ENCODE measurements at places on chromosomes 6 and 20. TPM values are rescaled to one million over a fixed set of nuclear protein-coding genes. Genes with fewer than 3 reads are reported as not detected.
A peak's percentile ranks its signal among the peaks of the same experiment; 100 is the strongest.

The TRDN gene
- total RNA-seq: 217 TPM

- DNase-seq: no peak
These were observed 178.4 kb upstream of the SUPT3H start for GRCh38 chr6:45555981-45556771.

- DNase-seq: peak; percentile 92
These were observed at the start of gene LATS1 for GRCh38 chr6:149717588-149718458. Gene LATS1, minus strand, starts transcription at chr6:149718101. Its CDS starts 15,975 bp downstream, at chr6:149702126.

DNA sequence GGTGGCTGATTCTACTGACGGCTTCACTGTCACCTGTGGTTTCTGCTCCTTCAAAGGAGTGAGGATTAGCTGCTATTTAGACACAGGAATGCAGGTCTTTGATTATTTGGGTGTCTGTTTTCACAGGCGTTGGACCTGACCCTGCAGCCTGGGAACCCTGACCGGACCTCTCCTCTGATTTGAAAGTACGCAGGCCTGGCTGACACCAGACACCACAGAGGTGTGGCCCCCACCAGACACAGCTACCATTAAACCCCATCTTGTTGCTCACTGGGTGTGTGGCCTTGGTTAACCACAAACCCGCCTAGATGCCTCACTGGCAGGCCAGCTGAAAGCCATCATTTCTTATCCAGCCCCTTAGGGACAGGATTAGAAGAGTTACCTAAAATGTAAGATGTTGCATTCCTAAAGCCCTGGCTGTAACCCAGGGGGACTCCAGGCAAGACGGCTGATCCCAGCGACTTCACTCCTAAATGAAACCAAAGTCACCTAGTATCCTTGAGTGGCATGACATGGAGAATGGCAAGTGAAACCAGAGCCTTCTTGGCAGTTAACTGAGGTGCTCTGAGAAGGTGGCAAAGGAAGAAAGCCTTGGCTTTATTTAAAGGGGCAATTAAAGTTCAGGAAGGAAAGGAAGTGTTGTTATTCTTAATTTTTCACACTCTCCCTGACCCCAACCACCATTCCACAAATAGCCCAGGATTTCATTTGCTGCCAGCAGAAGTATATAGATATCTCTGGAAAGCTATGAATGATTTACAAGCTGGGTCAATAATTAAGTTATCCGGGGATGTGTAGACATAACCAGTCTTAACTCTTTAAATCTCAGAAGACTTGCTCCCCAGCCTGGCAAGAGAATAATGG, 169.9 kb downstream of the QRSL1 start:
- no peak for DNase-seq

DNA sequence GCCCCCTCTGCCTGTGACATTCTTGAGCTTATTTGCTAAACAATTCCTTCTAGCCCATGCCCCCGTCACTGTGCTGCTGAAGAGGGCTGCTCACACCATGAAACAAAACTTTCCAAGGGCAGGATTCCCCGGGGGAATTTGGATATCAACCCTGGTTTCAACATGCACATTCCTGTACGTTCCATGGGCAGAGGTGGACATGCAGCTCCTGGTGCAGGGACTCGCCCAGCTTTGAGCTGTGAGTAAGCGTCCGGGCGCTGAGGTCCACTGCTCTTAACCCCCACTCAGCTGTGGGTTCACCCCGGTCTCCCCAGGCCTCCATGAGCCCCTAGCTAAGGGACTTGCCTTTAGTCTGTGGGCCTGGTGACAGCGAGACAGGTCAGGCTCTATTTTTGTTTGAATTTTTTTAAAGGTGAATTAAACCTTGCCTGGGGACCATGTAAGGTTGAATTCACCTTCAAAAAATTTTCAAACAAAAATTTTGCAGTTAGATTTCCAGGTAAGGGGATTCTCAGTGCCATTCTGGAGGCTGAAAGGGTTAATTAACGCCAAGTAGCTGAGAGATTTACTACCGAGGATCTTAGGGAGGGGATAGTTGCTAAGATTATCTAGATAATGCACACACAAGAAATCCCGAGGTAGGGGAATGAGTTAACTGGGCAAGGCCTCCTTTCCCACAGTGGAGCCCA, 70.3 kb upstream of the SLC22A23 start:
- no peak for DNase-seq

DNA sequence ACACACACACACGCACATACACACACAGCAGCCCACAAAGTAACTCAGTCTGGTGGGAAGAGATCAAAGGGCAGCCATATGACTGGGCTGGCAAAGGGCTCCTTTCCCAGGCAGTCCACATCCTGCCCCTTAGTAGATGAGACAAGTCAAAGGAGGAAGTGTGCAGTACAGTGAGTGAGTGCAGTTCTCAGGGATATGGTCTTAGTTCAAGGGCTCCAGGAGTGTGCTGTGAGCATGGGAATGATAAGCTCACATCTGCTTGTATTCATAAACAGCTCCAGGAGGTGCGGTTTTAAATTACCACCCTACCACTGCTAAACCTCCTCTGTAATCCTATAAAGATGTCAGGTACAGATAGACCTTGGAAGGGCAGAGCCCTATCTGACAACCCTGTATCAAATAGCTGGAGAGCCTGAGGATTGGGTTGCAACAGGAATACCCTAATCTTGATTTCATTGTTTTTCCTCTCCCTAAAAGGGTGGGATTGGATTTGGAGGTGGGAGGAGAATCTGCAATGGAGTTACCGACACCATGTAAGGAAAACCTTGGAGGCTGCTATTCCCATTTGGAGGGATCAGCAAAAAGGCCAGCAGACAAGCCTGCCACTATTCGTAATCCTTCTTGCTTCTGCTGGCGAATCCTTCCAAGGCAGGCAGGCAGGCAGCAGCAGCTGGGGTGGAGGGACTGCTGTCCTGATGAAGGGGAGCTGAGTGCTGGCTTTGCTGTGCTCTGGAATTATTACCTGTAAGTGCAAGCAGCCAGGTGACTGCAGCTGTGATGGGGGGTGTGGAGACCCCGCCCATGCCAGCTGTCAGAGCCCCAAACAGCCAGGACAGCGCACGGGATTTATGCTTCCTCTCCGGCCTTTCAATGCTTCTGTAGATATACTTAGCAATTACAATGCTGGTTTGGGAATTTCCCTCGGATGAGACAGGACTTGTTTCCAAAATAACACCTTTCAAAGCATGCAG, 342.7 kb downstream of the PRL start:
- DNase-seq: no peak

The OVOL2 gene
- not detected for total RNA-seq

DNA sequence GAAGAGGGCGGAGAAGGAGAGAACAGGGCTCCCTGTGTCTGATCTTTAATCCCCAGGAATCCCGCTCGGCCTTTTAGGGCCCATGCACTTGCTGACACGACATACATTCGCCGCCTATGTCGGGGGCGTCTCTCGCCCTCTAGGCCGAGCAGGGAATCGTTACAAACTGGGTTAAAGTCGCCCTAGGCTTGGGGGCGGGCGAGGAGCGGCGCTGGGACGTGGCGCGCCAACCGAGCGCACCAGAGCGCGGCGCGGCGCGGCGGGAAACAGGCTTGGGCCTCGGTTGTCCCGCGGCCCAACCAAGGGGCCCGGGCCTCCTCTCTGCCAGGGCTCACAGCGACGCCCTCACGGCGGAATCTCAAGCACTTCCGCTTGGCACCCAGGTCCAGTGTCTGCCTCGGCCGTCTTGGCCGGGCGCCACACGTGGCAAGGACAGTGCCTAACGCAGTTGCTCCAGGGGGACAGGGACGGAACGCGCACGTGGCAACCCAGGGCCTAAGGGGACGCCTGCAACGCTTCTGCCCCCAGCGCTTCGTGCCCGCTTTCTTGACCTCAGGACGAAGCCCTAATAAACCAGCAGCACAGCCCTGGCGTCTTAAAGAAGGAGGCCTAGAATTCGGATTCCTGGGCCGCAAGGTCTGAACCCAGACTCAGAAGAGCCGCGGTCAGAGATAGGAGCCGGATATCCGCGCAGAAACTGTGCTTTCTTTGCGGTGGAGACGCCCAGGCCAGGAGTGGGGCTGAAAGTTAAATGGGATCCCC, 71.5 kb downstream of the NCR2 start:
- DNase-seq: no peak

GRCh38 chr6:111361648-111362047, 121.4 kb downstream of the REV3L start:
- DNase-seq: no peak

DNA sequence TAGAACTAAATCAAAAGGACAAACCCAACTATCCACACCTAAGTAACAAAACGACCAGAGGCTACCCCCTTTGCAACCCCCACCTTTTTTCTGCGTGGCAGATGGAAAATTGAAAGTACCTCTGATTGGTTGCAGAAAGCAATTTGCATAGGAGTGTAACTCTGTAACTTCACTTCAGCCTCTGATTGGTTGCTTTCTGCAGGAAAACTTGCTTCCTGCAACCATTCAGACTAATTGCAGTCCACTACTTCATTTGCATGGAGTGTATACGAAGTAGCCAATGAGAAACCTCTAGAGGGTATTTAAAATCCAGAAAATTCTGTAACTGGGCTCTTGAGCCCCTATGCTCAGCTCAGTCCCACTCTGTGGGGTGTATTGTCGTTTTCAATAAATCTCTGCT, 129.1 kb upstream of the OLIG3 start:
- DNase-seq: no peak

DNA sequence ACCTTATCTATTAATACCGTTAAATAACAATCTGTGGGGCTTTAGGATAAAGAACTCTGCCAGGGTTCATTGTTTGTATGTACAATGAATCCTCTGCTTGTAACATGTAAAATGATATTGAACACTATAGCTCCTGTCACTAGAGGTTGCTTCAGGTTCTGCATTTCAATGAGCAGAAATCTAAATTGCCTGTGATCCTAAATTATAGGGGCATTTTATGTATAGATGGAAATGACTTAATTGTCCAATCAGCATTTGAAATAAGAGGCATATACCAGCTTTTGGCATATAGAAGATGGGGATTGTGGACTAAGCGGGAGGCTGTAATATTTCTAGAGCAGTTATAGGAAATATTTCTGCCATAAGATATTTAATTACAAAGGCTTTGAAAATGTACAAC, 2.0 kb downstream of the NCOA3 start:
- no peak for DNase-seq

DNA sequence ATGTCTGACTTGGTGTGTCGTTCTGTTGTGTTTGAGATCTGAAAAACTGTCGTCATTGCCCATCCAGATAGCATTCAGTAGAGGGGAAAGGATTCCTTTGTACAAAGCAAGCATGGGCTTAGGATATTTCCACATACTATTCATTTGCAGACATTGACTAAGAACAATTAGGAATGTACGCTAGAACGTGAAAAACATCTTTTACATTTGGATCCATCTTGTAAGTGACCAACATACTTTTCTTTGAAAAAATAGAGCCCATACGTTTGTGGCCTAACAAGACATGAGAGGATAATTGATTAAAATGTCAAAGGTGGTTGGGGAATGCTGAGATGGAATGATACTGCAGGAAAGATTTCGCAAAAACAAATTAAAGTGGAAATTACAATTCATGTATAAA, 225.8 kb upstream of the QKI start:
- no peak for DNase-seq

The POFUT1 gene
- 26.8 TPM for total RNA-seq

DNA sequence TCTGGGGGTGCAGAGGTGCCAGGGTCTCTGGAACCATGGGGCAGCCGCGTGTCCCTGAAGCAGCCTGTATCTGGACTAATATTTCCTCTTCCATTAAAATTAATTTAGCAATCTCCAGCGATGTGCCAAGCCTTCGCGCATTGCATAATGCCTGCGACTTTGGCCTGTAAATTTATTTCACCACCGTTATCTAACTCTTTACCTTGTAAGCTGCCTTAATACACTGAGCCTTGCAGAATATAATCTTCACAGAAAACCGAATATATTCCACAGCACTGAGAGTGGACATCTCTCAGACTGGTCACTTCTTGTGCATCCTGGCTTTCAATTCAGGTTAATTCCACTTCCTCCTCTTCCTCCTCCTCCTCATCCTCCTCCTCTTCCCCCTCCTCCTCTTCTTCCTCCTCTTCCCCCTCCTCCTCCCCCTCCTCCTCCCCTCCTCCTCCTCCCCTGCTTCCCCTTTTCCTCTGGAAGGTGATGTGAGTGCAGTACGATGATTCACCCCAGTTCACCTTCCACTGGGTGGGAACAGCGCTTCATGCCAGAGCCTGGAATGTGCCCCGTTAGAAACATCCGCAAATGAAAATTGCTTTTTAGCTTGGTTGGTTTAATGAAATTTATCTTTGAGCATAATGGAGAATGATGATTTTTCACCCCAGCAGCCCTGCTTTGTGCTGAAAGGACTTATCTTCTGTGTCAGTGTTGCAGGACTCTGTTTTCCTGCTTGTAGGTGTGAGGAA, 101.4 kb downstream of the CDH4 start:
- no peak for DNase-seq

GRCh38 chr6:49001856-49002541, 461.1 kb downstream of the MMUT start:
- no peak for DNase-seq

The KCNB1 gene
- 1.4 TPM for total RNA-seq

DNA sequence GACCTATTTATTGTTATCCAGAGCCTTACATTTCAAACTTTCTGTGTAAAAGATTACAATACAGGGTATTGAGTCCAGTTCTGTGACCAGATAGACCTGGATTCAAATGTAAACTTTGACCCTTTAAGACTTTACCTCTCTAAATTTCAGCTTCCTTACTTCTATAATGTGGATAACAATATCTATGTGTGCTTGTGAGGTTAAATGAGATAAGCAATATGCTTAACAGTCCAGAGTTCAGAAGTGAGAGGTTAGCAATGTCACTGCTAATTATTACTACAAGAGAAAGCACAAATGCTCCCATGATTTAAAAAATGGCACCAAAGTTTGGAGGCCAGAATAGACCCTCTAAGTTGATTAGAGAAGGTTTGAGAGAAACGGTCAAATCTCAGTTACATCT, 27.5 kb downstream of the EPB41L2 start:
- no peak for DNase-seq

DNA sequence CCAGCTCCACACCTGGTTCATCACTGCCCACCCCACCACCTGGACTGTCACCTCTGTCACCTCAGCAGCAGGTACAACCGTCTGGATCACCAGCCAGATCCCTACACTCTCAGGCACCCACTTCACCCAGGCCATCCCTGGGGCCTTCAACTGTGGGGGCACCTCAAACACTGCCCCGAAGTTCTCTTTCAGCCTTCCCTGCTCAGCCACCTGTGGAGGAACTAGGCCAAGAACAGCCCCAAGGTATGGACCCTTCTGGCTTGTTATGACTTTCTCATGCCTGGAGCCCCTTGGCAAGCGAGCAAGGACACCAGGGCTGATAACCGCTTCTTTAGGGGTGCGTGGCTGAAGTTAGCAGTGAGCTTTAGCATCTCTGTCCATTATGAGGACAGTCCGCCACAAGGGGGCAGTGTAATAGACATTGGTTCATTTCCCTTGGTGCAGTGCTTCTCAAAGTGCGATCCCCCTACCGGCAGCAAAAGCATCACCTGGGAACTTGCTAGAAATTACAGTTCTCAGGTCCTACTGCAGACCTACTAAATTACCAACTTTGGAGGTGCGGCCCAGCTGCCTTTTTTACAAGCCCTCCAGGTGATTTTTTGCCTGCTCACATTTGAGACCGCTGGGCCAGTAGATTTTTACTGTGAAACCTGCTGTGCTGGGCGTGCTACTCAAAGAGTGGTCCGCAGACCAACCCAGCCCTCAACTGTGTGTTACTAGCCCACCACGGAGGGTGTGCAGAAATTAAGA, 32.5 kb downstream of the PNPLA1 start:
- DNase-seq: peak; percentile 91

Measured in right atrium auricular region (tissue), 2 donors.